Activated T-cell treated with anti-CD3 and anti-CD28 coated beads, Interleukin-2, amount 50 U/mL, for 4 hours (primary cell): ENCODE measurements at places on chromosomes 2 and 18. TPM values are rescaled to one million over a fixed set of nuclear protein-coding genes. Genes with fewer than 3 reads are reported as not detected.

The ACVR1C gene
- 0.47 TPM for total RNA-seq

DNA sequence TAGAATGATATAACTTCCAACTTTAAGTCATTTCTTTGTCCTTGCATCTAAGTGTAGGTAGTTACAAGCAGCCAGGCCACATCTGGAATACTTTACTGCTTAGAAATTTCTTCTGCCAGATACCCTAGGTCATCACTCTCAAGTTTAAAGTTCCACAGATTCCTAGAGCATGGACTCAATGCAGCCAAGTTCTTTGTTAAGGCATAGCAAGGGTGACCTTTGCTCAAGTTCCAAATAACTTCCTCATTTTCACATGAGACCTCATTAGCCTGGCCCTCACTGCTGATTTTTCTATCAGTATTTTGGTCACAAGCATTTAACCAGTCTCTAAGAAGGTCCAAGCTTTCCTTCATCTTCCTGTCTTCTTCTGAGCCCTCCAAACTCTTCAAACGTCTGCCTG, 7.8 kb upstream of the UGT1A9 start:
- no peak for DNase-seq

GRCh38 chr18:75421656-75422055, 5.8 kb downstream of the SMIM21 start:
- DNase-seq = no peak

DNA sequence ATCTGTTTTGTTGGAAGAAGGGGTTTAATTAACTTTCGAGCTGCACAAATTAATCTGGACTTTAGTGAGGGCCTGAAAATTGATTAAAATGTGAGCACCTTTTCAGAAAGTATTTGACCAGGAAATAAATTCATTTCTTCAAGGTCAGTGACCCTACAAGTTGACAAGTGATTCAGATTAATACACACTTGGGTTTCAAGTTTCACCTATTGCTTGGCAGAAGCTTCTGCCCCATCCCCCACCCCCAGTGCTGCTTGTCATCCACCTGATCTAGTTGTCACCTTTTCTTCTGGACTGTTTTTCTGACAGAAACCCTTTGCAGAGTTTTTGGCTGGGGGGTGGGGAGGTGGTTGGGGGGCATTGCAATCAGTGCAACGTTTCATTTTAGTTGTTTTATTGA, 46.2 kb downstream of the RPRM start:
- no peak for DNase-seq
